ENCODE measurements at places on chromosomes 6 and 20. TPM values are rescaled to one million over a fixed set of nuclear protein-coding genes. Genes with fewer than 3 reads are reported as not detected.

Gene ELOVL4
- 7.0 TPM for total RNA-seq

Gene TENT5A
- 1.1 TPM for total RNA-seq

Gene TMEM242
- total RNA-seq: 5.7 TPM

Gene WFDC5
- 1.6 TPM for total RNA-seq

Gene CYP21A2
- not detected for total RNA-seq

Gene DDO
- total RNA-seq: 0.23 TPM

Gene HSF2
- total RNA-seq: 7.7 TPM

Gene CYP39A1
- 1.8 TPM for total RNA-seq

Gene BTBD3
- 11.5 TPM for total RNA-seq

Gene SYNDIG1
- total RNA-seq: 5.9 TPM

Gene SIRPB1
- 1.1 TPM for total RNA-seq

Gene L3MBTL3
- total RNA-seq: 5.8 TPM

Gene CD93
- total RNA-seq: under 0.01 TPM

Gene ZSCAN31
- 1.9 TPM for total RNA-seq

Gene SCUBE3
- not detected for total RNA-seq

All from hair follicular keratinocyte (primary cell).